CD8-positive, alpha-beta memory T cell (primary cell): ENCODE measurements at places on chromosomes 5 and 9. TPM values are rescaled to one million over a fixed set of nuclear protein-coding genes. Genes with fewer than 3 reads are reported as not detected.

DNA sequence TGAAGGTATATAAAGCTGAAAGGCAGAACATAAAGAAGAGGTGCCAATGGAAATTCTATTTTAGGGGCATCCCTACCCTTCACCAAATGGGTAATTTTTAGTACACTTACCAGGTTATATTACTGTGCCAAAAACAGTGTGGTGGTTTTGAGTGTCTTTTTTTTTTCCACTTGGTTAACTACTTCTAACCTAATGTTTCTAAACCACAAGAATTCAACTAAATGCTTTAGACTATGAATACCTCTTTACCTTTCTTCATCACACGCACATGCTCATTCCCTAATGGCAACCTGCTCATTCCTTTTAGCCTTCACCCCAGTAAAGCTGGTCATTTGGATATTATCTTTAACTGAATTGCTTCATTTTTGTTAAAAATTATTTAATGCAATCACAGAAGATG is 215.6 kb downstream of the PIK3R1 start:
- no peaks in the 10 kb centered on the region for H3K36me3 ChIP-seq
- H3K4me1 ChIP-seq, result peaks cover 28% of the 10 kb centered on the region
- no peak overlapping the region for H3K4me3 ChIP-seq
- H3K27ac ChIP-seq, result no peak overlapping the region
- no peaks in the 10 kb centered on the region for H3K27me3 ChIP-seq

DNA sequence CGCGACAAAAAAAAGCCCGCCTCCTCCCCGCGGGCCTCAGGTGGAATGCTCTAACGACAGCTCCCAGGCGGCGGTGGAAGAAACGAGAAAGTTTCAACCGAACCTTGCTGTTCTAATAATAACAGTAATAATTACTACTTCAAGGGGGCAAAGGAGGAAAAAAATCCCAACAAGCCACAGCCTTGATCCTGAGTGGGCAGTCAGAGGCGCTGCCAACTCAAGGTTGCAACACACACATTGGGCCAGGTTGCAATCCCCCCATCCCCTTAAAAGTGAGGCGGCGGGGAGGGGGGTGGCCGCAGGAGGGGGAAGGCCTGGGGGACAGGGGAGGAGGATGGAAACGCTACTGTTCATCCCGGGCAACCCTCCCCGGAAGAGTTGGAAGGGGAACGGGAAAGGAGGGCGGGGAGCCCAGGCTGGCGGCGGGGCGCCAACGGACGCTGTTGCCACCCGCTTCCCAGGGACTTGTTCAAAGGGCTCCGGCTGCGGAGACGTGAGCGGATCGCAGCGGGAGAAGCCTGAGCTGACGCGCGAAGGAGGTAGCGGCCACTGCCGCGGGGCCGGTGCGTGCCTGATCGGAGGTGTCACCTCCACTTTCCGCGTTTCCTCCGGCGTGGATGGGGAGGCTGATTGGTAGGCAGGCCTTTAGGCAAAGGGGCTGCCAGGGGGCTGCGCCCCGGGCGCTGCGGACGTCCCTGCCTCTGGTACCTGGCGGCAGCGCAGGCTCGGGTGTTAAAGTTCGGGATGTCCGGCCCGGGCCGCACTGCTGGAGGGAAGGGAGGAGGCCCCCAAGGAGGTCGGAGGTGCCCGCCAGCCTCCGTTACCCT is 647 bp downstream of the SMARCA2 start:
- H3K36me3 ChIP-seq, result no peaks in the 10 kb centered on the region
- peak overlapping the region; percentile 91 for H3K27ac ChIP-seq
- no peaks in the 10 kb centered on the region for H3K27me3 ChIP-seq
- H3K4me1 ChIP-seq, result peaks cover 28% of the 10 kb centered on the region

EIF4EBP3 gene
- 11.1 TPM for total RNA-seq

DNA sequence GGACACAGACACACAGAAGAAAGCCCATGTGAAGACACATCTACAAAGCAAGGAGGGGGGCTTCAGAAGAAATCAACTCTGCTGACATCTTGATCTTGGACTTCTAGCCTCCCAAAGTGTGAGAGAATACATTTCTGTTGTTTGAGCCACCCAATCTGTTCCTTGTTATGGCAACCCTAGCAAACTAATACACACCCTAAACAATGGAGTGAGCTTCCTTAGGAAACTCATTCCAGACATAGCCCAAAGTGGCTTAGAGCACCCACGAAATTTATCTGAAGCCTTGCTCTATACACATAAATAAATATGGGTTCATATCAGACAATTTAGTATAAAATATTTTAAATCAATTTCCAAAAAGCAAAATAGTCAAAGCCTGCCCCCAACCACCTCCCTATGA is 7.6 kb upstream of the TBC1D2 start:
- no peaks in the 10 kb centered on the region for H3K27me3 ChIP-seq
- no peak overlapping the region for H3K27ac ChIP-seq
- H3K36me3 ChIP-seq, result no peaks in the 10 kb centered on the region
- no peaks in the 10 kb centered on the region for H3K4me1 ChIP-seq
- H3K4me3 ChIP-seq, result no peak overlapping the region
